Naive thymus-derived CD8-positive, alpha-beta T cell (primary cell): ENCODE measurements at places on chromosomes 11 and 22. TPM values are rescaled to one million over a fixed set of nuclear protein-coding genes. Genes with fewer than 3 reads are reported as not detected.

Gene OR51E2
- polyA plus RNA-seq: not detected

Gene SERPIND1
- polyA plus RNA-seq: not detected

Gene GVQW3
- 2.3 TPM for polyA plus RNA-seq

Gene ZNF280B
- polyA plus RNA-seq: 3.0 TPM

Gene GRIA4
- polyA plus RNA-seq: not detected

Gene CREBZF
- polyA plus RNA-seq: 9.5 TPM

Gene ISX
- not detected for polyA plus RNA-seq

Gene TMEM191C
- 1.1 TPM for polyA plus RNA-seq

Gene NPAS4
- polyA plus RNA-seq: not detected

Gene MYBPC3
- not detected for polyA plus RNA-seq

Gene SDF2L1
- polyA plus RNA-seq: 68.9 TPM

Gene SNX32
- polyA plus RNA-seq: 1.5 TPM

Gene MMP11
- 2.1 TPM for polyA plus RNA-seq

Gene MPEG1
- 0.30 TPM for polyA plus RNA-seq

Gene CEP164
- polyA plus RNA-seq: 15.6 TPM

Gene PRG2
- not detected for polyA plus RNA-seq

Gene SPTY2D1
- polyA plus RNA-seq: 11.0 TPM

Gene MS4A7
- polyA plus RNA-seq: not detected

Gene MRGPRX3
- not detected for polyA plus RNA-seq

Gene TTLL1
- 14.5 TPM for polyA plus RNA-seq

Gene TUB
- polyA plus RNA-seq: 0.05 TPM

Gene OR10A2
- not detected for polyA plus RNA-seq
